ENCODE measurements at places on chromosomes 5 and 9.
A peak's percentile ranks its signal among the peaks of the same experiment; 100 is the strongest.

DNA sequence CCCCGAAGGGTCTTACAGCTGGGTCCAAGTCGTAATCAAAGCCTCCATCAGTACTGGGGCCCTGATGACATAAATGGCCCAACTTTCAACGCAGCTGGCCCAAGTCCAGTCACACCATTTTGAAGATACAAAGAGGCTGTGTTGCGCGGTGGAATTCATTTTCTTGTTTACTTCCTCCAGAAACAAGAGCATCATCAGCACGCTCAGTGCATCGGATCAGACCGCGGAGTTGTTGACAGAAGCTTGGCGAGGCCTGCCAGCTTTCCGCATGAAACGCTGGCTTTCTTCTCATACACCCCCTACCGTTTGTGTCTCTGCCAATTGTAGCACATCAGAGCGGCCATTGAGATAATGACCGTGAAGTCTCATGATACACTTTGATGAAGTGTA is 101.7 kb upstream of the SPATA31D4 start:
- no peak for DNase-seq

- DNase-seq = no peak
Observed at GRCh38 chr5:142689081-142689480, 3.2 kb upstream of the FGF1 start.

DNA sequence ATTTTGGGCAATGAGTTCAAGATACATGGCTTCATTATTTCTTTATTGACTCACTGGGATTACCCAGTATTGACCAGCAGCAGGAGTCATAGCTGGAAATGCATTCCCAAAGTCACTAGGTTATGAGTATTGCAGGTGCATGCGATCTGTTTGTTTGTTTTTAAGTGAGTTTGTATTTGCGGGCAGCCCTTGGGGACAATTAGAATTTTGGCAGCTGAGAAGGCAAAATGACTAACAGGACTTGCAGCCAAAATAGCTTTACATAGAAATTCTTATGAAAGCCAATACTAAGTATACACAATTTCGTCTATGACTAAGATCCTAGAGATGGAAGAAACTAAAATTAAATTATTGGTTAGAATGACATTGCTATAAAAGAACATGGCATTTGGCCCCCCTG is 18.1 kb upstream of the RGMB start:
- DNase-seq = peak; percentile 98

- DNase-seq = no peak
Observed at GRCh38 chr5:61228229-61228628, 66.0 kb upstream of the SMIM15 start.

GRCh38 chr5:56358703-56359681 is 125.9 kb upstream of the ANKRD55 start:
- peak; percentile 7 for DNase-seq

DNA sequence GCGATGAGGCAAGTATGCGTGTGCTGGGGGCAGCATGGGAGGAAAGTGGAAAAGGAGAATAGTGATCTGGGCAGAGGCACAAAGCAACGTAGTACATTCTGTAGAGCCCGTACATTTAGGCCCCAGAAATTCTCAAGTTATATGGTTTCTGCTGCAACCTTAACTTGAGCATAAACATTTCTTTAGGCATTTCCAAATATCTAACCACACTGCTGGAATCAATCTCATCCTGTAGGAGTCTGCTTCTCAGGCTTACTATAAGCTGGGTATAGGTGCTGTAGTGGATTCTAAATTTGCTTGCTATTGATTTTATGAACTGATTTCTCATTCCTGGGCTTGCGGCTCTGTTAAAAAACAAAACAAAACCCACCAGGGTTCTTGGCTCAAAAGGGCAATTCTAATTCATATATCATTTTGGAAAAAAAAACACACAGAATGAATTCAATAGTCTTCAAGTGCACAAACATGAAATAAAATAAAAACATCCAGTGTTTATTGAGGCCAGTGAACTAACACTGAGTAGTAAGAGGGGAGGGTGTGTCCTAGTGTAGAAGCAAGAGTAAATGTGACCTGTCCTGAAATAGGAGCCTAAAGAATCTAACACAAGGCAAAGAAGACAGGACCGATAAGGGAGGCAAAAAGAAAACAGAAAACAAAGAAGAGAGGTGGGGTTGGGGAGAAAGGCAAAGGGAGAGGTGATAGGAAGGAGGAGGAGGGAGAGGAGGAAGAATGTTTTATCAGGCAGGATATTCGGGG is 145.5 kb upstream of the LHFPL2 start:
- DNase-seq = peak; percentile 12

- no peak for DNase-seq
Observed at GRCh38 chr5:36111238-36111637, 40.4 kb downstream of the LMBRD2 start.

GRCh38 chr9:133780962-133781827 is 43.0 kb upstream of the SARDH start:
- DNase-seq = no peak

DNA sequence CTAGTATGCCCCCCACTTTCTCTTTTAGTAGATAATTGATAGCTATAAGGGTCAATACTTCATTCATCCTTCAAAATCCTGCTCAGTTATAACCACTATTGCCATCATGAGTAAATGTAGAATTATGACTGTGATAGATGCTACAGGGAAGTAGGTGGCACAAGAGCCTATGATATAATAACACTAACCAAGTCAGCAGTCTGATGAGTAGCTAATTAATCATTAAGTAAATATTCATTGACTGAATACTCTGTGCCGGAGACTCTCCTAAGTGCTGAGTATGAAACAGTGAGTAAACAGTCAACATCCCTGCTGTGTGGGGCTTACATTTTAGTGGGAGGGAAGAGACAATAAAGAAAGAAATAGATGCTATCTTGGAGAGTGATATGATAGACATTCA is 430.3 kb upstream of the ZNF462 start:
- peak; percentile 78 for DNase-seq
